ENCODE measurements at places on chromosomes 2 and 18. TPM values are rescaled to one million over a fixed set of nuclear protein-coding genes. Genes with fewer than 3 reads are reported as not detected.

Gene RNU2-63P
- 7.4 TPM for total RNA-seq

GRCh38 chr2:63465633-63466032, 122.6 kb downstream of the WDPCP start:
- no peak overlapping the region for H3K27ac ChIP-seq
- H3K27me3 ChIP-seq: no peaks in the 10 kb centered on the region
- no peaks in the 10 kb centered on the region for H3K4me1 ChIP-seq
- no peak for DNase-seq

DNA sequence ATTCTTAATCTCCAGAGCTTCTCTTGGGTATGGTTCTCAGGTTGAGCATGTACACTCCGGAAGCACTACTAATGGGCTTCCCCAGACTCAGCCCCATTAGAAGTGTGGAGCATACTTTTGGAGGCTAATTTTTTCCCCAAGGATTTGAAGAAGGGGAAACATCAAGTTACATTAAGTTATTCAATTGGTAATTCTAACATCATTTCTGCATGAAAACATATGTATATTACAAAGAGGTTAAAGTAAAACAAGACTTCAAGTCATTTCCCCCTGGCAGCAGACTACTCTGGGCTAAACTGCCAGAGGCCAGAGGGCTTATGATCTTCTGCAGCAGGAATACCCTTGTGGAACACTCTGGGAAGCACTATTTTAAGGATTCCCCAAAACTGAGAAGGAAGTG, 227.7 kb upstream of the STK17B start:
- DNase-seq: no peak
- H3K27ac ChIP-seq: no peak overlapping the region
- H3K4me1 ChIP-seq: 0 out of 2 replicates have a peak, but pooled peaks cover 2% of the 10 kb centered on the region
- no peak overlapping the region for H3K4me3 ChIP-seq

GRCh38 chr2:240469239-240469636, 33.8 kb downstream of the GPC1 start:
- peaks cover 5% of the 10 kb centered on the region for H3K36me3 ChIP-seq
- H3K4me3 ChIP-seq: no peak overlapping the region
- H3K4me1 ChIP-seq: no peaks in the 10 kb centered on the region
- DNase-seq: no peak
- H3K27me3 ChIP-seq: no peaks in the 10 kb centered on the region
- no peak overlapping the region for H3K27ac ChIP-seq

DNA sequence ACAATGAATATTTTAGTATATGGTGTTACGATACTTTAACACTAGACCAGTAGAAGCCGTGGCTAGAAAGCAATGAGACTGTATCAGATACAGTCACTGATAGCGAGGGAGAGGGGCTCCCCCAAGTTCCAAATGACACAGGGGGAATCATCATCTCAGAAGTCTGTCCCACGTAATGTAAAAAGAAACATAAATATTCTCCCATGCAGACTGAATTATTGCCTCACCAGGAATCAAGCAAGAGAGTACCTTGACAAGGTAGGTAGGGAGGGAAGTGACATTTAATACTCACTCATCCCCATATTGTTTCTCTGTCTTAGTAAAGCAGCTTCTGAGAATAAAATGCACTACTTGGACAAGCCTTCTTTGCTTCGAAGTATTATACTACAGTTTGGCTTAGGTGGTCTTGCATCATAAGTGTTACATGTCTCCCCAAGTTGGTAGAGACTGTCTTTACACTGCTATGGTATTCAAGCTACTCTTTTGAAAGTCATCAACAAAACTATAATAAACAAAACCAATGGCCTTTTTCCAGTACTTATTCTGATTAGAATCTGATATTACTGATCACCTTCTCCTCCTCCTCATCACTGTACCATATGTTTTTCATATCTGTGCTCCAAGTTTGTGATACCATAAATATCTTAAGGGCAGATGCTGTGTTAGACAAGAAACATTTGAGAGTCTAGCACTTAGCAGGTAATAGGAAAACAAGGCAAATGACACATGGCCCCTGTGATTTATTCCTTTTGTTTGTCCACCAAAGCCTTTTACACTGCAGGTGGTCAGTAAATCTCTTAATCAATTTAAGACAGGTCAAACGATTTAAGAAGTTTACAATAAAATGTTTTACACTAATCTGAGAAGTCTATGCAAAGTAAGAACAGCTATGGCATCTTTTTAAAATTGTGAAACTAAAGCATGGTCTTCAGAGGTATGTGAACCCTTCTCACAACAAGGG, 2.7 kb downstream of the LAPTM4A start:
- no peaks in the 10 kb centered on the region for H3K27me3 ChIP-seq
- no peaks in the 10 kb centered on the region for H3K36me3 ChIP-seq
- no peak for DNase-seq
- H3K4me3 ChIP-seq: no peak overlapping the region
- H3K27ac ChIP-seq: no peak overlapping the region

GRCh38 chr2:187956906-187957534, 334.7 kb upstream of the GULP1 start:
- no peak for DNase-seq
- no peak overlapping the region for H3K4me3 ChIP-seq
- H3K4me1 ChIP-seq: no peaks in the 10 kb centered on the region

Gene RESP18
- not detected for total RNA-seq

Gene C18orf32
- total RNA-seq: 35.0 TPM

Gene NTSR2
- not detected for total RNA-seq

- no peak overlapping the region for H3K4me3 ChIP-seq
- no peak overlapping the region for H3K27ac ChIP-seq
- no peaks in the 10 kb centered on the region for H3K36me3 ChIP-seq
These were observed 38.5 kb upstream of the SPTBN1 start for GRCh38 chr2:54417577-54417976.

DNA sequence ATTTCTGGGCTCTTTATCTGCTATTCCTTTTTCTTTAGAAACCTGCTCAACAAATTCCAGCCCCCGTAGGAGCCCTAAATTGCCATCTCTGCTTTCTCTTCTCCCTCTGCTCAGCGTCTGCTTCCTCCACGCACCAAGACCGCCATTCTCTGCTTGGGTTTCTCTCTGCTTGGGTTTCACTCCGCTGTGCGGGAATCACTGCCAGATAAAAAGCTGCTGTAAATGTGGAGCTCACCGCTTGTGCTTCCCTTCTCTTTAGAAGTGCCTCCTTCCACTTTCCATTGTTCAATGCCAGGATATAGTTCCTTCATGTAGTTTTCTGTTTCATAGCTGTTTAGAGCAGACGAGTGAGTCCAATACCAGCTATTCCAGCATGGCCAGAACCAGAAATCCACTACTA, 45.9 kb downstream of the TMEM237 start:
- no peaks in the 10 kb centered on the region for H3K27me3 ChIP-seq
- H3K36me3 ChIP-seq: no peaks in the 10 kb centered on the region
- no peaks in the 10 kb centered on the region for H3K4me1 ChIP-seq
- no peak overlapping the region for H3K4me3 ChIP-seq
- no peak overlapping the region for H3K27ac ChIP-seq

DNA sequence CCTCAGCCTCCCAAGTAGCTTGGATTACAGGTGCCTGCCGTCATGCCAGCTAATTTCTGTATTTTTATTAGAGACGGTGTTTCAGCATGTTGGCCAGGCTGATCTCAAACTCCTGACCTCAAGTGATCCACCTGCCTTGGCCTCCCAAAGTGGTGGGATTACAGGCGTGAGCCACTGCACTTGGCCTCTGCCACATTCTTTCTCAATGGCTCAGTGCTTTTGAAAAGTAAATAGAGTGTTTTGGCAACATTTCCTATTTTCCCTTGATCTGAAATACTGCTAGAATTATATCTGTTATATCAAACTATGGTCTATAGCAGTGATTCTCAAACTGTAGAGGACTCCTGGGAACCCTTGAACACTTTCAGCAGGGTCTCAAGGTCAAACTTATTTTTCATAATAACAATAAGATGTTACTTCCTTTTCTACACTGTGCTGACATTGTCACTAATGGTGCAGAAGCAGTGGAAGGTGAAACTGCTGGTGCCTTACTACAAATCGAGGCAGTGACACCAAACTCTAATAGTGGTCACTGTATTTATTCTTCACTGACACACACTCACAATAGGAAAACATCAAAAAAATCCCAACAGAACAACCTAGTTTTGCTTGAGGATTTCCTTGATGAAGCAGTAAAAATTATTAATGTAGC, 10.6 kb downstream of the DAW1 start:
- no peak overlapping the region for H3K4me3 ChIP-seq
- no peaks in the 10 kb centered on the region for H3K27me3 ChIP-seq
- H3K36me3 ChIP-seq: no peaks in the 10 kb centered on the region
- H3K4me1 ChIP-seq: peaks cover 8% of the 10 kb centered on the region

Gene NDUFS1
- total RNA-seq: 86.6 TPM

Gene ELOA2
- not detected for total RNA-seq

GRCh38 chr2:126244937-126245336, 411.0 kb upstream of the GYPC start:
- no peak overlapping the region for H3K27ac ChIP-seq
- H3K27me3 ChIP-seq: no peaks in the 10 kb centered on the region
- H3K36me3 ChIP-seq: no peaks in the 10 kb centered on the region
- DNase-seq: no peak
- H3K4me1 ChIP-seq: no peaks in the 10 kb centered on the region

DNA sequence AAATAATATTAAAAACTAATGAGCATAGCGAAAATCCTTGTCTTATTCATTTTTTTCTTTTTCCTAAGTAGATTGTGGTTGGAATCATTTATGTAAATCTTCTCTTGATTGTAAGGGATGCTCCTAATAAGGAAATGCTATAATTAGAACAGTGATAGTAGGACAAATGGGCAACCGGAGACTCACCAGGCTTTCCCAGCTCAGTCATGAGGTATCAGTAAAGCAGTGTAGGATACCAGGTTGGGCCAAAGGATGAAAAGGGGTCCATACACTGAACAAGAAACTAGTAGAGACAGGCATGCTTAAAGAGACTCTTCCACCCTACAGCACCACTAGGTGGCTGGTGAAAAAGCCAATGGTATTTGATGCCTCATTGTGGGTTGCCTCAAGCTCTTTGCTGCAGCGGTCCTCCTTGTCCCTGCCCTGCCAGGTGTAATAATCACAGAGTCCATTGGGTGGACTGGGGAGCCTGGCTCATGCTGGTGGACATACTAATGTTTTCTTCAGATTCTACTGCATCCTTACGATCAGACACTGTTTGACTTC, 71.4 kb upstream of the FAM98A start:
- DNase-seq: peak; percentile 16
- H3K4me3 ChIP-seq: no peak overlapping the region
- H3K36me3 ChIP-seq: no peaks in the 10 kb centered on the region
- H3K27ac ChIP-seq: no peak overlapping the region
- no peaks in the 10 kb centered on the region for H3K27me3 ChIP-seq

GRCh38 chr2:85589982-85590791, 5.4 kb upstream of the RNF181 start:
- peaks cover 16% of the 10 kb centered on the region for H3K4me1 ChIP-seq
- no peaks in the 10 kb centered on the region for H3K27me3 ChIP-seq
- no peak for DNase-seq
- H3K27ac ChIP-seq: no peak overlapping the region
- H3K4me3 ChIP-seq: no peak overlapping the region

Gene HOXD12
- 0.27 TPM for total RNA-seq

DNA sequence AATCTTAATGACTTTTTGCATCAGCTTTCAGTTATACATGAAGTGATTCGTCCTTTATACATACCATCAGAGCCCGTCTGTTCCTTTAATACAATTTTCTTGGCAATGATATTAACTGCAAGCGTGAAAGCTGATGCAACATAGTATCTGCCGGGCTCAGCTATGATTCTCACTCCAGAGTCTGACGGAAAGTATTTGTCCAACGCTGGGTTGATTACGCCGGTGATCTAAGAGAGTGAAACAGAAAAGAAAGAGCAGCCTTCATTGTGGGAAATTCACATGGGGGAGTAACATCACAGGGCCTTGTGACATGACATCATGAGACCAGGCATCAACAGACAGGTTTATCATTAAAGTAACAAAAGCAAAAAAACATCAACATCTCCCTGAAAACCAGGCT, 6.2 kb downstream of the ODC1 start:
- no peaks in the 10 kb centered on the region for H3K27me3 ChIP-seq
- no peak overlapping the region for H3K4me3 ChIP-seq
- peaks cover 39% of the 10 kb centered on the region for H3K36me3 ChIP-seq
- no peak overlapping the region for H3K27ac ChIP-seq
- H3K4me1 ChIP-seq: peaks cover 7% of the 10 kb centered on the region

Gene SPP2
- total RNA-seq: not detected

DNA sequence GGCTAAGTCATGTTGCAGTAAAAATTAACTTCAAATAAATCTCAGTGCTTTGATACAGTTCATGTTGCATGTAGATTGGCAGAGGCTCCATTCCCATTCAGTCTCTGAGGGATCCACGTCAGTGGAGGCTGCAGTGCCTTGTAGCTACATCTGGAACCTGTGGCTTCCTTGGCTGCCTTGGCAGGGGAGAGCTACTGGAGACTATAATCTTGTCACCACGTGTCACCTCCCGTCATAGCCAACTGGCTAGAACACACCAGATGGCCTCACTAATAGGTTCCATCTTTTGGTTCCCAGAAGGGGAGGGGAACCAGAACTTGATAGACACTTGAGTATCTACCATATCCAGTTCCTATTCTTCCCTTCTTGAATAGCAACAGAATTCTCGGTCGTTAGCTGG, 28.4 kb downstream of the E2F6 start:
- H3K27me3 ChIP-seq: no peaks in the 10 kb centered on the region
- H3K27ac ChIP-seq: no peak overlapping the region
- no peaks in the 10 kb centered on the region for H3K4me1 ChIP-seq

Gene FOXD4L1
- total RNA-seq: 0.64 TPM

Measured in HCT116 (cell line).